Activated naive CD4-positive, alpha-beta T cell (primary cell): ENCODE measurements at places on chromosomes 11 and 22.

DNA sequence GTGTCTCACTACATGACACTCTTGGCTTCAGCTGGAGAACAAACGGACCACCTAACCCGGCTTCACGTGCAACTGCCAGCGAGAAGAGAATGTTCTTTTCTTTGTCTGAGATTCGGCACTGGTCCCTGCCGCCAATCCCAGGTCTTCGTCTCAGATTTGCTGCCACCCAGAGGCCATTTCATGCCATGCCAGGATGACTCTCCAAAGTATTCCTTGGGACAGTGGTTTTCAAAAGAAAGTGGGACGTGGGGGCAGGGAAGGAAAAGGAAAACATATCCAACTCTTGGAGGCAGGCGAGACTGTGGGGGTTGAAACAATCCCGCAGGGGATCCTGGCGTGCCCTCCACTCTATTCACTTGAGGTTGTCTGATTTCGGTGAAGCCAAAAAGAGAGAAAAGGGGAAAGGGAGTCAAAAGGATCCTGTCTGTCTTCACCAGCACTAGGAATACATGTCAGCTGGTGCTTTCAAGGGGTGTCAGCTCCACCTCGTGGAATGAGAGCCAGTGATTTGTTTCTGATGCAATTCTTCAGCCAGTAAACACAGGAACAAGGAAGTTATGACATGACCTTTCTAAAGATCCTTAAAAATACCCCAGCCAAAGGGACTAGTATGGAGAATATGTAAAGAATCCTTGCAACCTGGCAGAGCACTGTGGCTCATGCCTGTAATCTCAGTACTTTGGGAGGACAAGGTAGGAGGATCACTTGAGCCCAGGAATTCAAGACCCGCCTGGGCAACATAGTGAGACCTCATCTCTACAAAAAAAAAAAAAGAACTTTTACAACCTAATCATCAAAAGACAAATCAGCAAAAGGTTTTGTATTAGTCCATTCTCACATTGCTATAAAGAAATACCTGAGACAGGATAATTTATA, 41.0 kb upstream of the APLNR start:
- no peak for DNase-seq

- DNase-seq, result no peak
Observed at GRCh38 chr11:15816260-15816871, 540.0 kb downstream of the SOX6 start.

- no peak for DNase-seq
Observed at GRCh38 chr22:27639248-27640086, 162.1 kb downstream of the MN1 start.

GRCh38 chr11:15927196-15927863, 429.0 kb downstream of the SOX6 start:
- no peak for DNase-seq

GRCh38 chr11:123653483-123653826, 969 bp downstream of the SCN3B start:
- no peak for DNase-seq

- DNase-seq, result no peak
Observed at GRCh38 chr11:96241331-96241841, 101.6 kb downstream of the MAML2 start.

- no peak for DNase-seq
Observed at GRCh38 chr11:37364246-37364839, 766.3 kb upstream of the RAG2 start.

DNA sequence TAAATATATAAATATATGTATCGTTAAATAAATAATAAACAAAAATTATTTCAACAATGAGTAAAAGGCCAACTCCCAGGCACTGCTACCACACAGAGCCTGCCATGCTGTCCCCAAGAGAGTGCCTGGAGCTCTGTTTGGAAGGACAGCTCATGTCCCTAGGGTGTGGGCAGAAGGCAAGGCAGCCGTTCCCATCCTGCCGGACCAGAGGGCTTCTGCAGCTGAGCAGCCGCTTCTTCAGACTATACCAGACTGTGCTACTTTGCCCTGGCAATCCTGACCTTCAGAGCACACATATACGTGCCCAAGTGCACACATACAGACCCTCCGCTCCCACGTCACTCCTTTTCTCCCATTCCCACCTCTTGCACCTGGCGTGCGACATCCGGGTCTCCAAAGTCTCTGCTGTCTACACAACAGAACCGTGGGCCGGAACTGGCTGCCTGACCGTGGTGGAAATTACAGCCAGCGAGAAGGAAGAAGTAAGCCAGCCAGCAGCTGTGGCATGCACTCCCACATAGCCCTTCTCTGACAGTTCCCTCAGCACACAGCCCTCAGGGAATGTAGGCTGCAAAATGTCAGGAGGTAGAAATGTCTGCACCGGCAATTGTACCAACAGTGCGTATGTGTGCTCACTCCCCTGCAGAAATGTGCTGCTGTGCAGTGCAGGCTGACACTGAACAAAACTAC, 24.0 kb downstream of the PAX6 start:
- DNase-seq, result no peak

DNA sequence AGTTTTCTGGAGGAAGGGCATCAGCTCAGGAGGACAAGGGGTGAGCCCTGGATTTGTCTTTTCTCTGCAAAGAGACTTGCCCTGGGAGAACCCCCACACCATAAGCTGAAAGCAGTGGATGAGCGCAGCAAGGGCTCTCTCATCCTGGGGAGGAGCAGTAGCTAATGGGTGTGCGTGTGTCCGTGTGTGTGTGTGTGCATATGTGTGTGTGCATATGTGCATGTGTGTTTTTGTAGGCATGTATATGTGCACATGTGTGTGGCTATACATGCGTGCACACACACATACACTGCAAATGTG, 45.3 kb downstream of the SMIM38 start:
- no peak for DNase-seq
